ENCODE measurements at places on chromosomes 7 and 10.

DNA sequence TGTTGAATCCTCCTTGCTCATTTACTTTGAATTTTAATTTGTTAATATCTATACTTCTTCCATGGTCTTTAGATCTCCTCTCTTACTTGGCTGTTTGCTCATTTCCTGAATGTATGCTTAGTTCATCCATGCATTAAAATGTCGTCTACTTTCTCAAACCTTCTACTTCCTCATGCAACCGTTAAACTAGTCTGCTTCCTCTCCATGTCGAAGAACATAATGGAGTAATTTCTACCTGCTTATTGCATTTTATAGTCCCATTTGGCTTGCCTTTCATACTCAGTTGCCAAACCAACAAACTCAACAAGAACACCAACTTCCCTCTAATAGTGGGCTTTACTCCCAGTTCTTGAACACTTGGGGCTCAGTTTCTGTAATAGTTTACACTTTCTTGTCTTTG lies 43.8 kb upstream of the SEMA3D start:
- no peak for DNase-seq

- no peak for DNase-seq
Measured at GRCh38 chr7:108838198-108838597, 268.5 kb downstream of the DNAJB9 start.

DNA sequence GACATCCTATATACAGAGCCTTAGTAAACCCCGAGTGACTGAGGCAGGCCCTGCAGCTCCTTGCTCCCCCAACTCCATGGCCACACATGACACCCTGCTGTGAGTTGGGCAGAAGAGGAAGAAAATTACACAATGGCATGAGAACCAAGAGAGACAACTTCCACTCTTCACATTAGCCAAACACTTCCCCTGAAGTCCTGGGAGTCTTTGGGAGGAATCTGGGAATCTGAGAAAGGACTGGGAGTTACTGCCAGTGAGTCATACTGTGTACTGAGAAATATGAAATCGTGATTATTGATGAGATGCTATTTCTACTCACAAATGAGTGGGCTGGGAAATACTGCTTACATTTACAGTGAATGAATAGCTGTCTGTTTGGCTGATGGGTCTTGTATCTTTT lies 116.6 kb downstream of the SPAG6 start:
- DNase-seq: no peak

DNA sequence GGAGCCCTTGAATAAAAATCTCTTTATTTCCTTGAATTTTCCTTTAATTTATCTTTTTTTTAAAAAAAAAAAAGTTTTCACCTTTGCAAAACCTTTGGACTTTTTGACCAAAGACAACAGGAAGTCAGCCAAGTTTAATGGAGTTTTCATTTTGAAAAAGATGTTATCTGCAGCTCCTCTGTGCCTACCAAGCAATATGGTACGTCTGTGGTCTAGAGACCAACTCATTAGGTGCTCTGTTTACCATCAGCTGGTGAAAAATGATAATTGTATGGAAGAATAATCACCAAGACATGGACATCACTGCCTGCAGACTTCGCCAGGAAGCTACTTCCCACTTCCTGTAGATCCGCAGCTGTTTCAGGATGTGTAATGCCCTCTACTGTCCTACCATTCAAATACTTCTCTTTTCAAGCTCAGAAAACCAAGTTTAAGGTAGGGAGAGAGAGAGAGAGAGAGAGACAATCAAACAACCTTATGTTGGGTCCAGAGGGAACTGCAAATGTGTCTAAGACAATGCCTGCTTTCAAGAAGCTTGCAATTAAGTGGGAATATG lies 18.7 kb downstream of the PLXNA4 start:
- no peak for DNase-seq

- DNase-seq: no peak
Measured at GRCh38 chr10:37803269-37803668, 54.1 kb downstream of the ZNF248 start.

DNA sequence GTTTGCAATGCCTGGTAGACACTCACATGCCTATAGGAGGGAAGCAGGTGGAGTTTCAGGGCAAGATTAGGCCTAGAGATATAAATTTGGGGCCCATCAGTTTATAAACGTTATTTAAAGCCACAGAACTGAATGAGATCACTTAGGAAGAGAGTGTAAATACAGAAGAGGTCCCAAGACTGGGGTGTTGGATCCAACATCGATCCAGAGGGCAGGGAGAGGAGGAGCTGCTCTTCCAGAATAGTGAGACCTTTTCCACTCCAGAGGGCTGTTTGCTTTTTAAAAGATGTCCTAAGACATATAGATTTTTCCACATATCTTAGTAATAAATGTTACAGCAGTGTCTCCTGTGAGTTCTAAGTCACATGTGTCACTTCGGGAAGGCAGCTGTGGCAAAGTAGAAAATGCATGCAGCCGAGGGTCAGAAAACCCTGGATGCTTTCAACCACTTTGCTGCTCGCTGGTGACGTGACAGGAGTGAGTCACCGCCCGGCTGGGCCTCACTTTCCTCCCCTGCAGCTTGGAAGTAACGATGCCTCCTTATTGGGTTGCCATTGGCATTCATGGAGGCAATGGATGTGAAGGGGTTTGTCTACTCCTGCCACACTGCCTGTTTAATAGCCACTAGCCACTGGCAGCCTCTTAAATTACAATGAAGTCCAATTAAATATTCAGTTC lies 95.4 kb downstream of the TRIL start:
- no peak for DNase-seq

DNA sequence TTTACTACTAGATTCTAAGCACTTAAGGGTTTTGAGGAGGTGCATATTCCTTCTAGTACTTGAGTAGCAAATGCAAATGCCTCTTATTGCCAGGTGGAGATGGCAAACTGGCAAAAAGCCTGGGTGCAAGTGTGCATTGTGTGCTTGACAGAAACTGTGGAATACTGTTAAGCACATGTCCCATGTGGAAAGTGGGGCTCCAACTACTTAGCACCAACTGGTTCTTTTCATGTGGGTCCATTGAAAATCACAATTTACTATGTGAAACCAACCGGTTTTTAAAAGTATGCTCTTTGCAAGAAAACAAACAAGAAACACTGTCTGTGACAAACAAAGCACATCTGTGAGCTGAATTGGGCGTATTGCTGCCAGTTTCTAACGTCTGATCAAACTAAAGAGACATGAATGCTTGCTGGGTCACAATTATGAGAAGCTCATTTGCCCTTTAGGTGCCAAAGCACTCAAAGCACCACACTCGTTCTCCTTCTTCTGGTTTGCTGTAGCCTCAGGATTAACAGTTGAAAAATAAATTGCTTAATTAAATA lies 197.4 kb downstream of the SEMA3E start:
- DNase-seq: no peak

DNA sequence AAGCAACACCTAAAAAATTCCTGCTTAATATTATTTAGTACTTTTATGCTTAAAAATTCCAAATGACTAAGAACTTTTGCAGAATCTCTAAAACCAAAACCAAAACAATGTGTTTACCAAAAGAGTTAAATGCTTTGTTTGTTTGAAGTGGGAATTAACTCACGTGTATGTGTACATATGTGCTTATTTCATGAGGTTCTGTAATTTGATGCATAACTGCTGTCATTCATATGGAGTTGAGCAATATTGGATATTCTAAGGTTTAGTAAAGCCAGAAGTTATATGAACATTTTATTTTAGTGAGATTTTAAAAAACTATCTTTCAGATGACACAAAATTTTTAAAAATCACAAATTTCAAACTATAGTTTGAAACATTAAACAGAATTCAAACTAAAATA lies 157.1 kb downstream of the PIP4K2A start:
- no peak for DNase-seq

DNA sequence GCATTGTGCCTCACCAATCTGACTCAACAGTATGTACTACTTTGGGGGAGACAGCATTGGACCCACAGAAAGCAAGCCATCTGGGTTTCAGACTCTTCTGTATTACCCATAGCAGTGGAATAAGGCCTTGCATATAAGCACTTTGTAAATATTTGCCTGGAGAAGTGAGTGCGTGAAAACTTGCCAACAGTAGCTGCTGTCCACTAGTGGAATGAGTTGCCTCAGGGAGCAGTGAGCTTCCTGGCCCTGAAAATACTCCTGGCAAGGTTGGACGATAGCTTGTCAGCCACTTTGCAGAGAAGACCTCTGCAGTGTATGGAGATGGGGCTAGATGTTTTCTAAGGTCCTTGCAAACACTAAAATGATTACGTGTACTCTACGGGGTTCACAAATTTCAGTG lies 21.6 kb downstream of the GARS1 start:
- DNase-seq: no peak

- no peak for DNase-seq
Measured at GRCh38 chr7:74505471-74506324, 52.0 kb downstream of the GTF2IRD1 start.

GRCh38 chr10:31374146-31374696 lies 55.2 kb downstream of the ZEB1 start:
- DNase-seq: no peak

DNA sequence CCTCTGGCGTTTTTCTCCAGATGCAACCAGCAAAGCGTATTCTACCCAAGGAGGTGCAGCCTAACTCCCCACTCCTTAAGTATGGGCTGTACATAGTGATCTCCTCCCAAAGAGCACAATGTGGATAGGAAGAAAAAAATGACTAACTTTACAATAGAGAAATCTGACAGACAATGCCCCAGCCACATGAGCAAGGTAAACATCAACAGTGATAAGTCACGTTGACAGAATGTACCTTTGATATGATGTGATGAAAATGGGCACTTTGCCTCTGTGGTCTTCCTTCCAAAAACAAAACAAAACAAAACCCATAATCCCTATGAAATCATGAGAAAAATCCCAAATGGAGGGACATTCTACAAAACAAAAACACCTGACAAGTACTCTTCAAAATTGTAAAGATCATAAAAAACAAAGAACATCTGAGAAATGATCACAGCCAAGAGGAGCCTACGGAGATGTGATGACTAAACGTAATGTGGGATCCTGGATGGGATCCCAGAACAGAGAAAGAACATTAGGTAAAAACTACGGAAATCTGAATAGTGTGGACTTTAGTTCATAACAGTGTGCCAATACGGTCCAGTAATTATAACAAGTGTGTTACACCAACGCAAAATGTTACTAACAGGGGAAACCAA lies 50.6 kb downstream of the ABLIM1 start:
- no peak for DNase-seq

DNA sequence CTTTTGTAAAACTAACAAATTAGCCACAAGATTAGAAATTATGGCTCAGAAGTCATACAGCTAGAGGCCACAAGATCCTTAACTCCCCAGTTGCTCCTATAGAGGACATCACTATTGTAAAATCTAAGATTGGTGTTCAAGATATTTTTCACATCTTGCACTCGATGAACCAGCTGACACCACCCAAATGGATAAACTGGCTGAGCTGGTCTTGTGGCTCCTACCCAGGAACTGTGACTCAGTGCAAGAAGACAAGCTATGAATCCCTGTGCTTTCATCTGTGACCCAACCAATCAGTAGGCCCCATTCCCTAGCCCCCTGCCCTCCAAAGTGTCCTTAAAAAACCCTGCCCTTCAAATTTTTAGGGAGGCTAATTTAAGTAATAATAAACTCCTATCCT lies 27.9 kb upstream of the R3HCC1L start:
- no peak for DNase-seq

GRCh38 chr10:6135039-6135438 lies 46.2 kb downstream of the RBM17 start:
- DNase-seq: no peak

DNA sequence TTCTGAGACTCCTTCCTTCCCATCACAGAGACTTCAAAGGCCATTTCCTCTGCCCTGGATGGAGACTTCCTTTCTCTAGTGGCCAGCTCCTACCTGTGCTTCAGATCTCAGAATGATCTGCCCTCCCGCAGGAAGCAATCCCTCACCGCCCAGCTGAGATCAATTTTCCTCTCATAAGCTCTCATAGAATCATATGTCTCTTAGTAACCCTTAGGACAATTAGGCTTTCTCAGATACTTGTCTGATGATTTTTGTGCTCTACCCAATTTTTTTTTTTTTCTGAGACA lies 212.6 kb upstream of the PRSS58 start:
- no peak for DNase-seq

GRCh38 chr7:12968836-12969422 lies 281.5 kb downstream of the ARL4A start:
- no peak for DNase-seq

DNA sequence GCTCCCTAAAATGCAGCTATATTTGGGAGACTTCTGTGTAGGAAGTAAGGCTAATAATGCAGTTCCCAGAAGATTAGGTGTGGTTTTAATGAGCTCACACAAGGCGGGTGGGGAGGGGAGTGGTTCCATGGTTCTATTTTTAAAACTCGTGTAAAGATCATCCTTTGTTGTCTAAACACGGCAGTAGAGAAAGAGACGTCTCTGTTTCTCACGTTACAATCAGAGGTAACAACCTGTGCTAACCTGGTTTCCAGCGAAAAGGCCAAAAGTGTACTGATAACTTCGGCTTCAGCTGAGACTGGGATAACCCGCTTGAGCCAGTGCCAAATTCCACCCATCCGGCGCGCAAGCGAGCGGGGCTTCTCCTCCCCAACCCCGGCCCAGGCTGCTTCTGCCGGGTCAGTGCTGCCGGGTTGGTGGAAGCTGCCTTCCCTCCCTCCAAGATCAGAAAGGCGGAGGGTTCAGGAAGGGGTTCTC lies 2.5 kb upstream of the MAP3K8 start:
- no peak for DNase-seq

- DNase-seq: no peak
Measured at GRCh38 chr7:73423519-73424488, 9.8 kb upstream of the FZD9 start.

DNA sequence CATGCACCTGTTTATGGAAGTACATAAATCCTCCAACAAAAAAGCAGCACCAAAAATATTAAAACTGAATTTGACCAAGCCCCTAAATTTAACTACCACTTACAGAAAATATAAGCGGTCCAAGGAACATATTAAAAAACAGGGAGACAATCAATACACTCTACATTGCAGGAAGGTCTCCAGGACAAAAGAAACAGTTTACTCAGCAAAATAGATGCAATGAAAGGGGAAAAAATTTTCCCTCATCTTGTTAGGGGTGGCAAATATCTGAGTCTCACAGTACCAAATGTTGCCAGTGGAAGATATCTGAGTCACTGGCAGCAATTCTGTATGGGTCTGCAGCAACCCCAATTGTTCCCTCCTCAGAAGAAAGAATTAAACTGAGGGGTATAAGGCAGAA lies 50.4 kb downstream of the NAMPT start:
- no peak for DNase-seq

GRCh38 chr10:26156019-26156418 lies 60.6 kb upstream of the GAD2 start:
- DNase-seq: no peak

- DNase-seq: no peak
Measured at GRCh38 chr7:44084701-44085100, 2.4 kb upstream of the POLM start.

GRCh38 chr10:81872206-81872862 lies 2.7 kb upstream of the NRG3 start:
- DNase-seq: no peak

- DNase-seq: no peak
Measured at GRCh38 chr10:30184397-30185033, 125.1 kb upstream of the JCAD start.

DNA sequence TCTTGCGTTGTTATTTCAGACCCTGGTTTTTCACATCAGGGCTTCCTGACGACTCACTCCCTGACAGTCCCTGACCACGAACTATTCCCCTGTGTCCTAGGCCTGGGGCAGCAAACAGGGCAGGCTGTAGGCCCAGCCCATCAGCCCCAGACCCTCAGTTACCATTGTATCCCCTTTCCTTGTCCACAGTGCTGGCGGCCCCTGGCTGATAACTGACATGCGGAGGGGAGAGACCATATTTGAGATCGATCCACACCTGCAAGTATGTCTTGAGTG lies 50.5 kb upstream of the TRIM8 start:
- no peak for DNase-seq

- no peak for DNase-seq
Measured at GRCh38 chr7:2610898-2611297, 20.9 kb upstream of the TTYH3 start.

- DNase-seq: no peak
Measured at GRCh38 chr10:131688304-131688703, 212.5 kb upstream of the PPP2R2D start.

All from activated naive CD4-positive, alpha-beta T cell (primary cell).